Mesothelial cell of epicardium (in vitro differentiated cells): ENCODE measurements at places on chromosomes 2 and 18. TPM values are rescaled to one million over a fixed set of nuclear protein-coding genes. Genes with fewer than 3 reads are reported as not detected.
A peak's percentile ranks its signal among the peaks of the same experiment; 100 is the strongest.

CHAC2 gene
- 0.71 to 1.2 TPM (median 1.1 TPM) in 3 replicates for total RNA-seq

DNA sequence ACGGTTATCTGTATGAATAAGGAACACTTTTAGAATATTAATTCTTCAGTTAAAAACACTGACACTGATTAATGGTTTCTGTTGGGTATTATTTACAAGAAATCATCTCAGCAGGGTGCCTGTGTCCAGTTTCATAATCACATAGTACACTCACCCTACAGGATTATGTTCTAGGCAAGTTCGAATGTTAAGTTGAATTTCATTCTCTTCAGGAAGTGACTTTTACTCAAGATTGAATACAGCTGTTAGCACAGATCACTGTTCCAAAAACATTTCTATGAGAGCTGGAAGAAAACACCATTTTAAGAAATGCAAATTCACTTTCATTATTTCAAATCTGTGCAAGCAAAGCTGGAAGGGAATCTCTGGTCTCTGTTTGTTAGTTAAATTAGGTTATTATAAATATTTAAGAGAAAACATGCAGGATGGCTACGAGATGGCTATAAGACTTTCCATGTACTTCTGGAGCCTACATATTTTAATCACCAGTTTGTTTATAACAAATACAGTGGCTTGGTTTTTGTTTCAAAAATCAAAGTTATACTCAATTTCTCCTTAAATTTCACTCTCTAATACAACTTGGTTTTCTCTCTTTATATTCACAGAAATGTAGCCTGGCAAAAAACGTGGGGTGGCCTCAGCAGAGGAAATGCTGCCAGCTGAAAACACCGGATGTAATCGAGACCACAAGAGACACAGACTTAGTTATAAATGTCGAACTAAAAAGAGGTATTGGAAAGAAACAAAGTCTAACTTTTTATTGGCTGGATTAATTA lies 65.8 kb downstream of the RBMS1 start:
- peak overlapping the region; percentile 13 for H3K4me3 ChIP-seq
- peak overlapping the region; percentile 74 for H3K27ac ChIP-seq
- H3K36me3 ChIP-seq = peaks cover 24% of the 10 kb centered on the region
- DNase-seq = no peak
- H3K4me1 ChIP-seq = peaks cover 22% of the 10 kb centered on the region

PFN4 gene
- total RNA-seq = 1.2 to 1.6 TPM (median 1.3 TPM) in 3 replicates

CAPN14 gene
- total RNA-seq = 0.40 to 0.54 TPM (median 0.47 TPM) in 3 replicates

DNA sequence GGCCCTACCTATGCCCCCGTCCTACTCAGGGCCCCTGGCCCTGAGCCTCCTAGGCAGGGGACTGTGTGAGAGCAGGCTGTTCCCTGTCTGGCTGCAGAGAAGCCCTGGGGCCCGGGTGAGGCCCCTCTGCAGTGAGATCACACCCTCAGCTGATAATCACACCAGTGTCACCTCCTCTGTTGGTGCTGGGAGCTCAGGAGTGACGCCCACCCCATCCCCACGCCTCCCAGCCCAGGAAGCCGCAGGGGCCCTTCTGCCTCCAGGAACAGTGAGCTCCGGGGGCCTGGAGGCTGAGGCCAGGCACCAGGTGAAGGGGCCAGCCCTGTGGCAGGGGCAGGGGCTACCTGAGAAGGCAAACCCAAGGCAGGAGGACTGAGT lies 20.0 kb downstream of the KCNIP3 start:
- peaks cover 12% of the 10 kb centered on the region for H3K4me1 ChIP-seq
- no peaks in the 10 kb centered on the region for H3K36me3 ChIP-seq
- H3K27ac ChIP-seq = no peak overlapping the region
- no peak for DNase-seq

ZCCHC2 gene
- total RNA-seq = 16.7 to 18.3 TPM (median 17.5 TPM) in 3 replicates

SLC9A2 gene
- total RNA-seq = 0.04 TPM in 1 of 3 replicates, not detected in the others

DNA sequence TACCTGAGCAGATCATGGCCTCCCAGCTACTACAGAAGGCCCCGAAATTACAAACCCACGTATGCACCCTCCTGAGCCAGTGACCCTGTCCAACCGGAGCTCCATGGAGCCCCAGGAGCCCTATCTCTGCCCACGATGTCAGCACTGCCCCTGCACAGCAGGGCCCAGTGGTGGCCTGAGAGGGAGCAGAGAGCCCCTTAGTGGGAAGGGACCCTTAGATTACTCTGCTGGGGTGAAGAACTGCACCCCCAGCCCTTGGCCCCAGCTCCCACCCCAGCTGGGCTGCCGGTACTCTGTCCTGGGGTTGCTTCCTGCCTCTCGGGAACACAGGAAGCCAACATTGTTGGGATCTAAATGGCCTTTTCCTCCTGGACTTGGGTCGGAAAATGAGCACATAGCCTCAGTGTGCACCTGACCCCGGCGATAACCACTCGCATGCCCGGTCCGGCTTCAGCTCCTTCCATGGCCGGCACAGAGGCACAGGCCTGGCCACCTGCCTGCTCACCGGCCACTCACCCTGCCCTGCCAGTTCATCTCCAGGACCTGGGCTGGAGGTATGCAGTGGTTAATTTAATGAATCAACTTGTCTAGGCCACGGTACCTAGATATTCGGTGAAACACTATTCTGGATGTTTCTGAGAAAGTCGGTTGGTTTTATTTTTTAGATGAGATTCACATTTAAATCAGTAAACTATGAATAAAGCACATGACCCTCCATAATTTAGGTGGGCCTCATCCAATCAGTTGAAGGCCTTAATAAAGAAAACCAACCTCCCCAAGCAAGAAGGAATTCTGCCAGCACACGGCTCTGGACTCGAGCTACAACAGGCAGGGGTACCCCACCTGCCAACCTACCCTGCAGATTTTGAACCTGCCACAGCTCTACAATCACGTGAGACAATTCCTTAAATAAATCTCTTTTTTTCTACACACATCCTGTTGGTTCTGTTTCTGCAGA lies 19.2 kb downstream of the TNS1 start:
- H3K36me3 ChIP-seq = peaks cover 11% of the 10 kb centered on the region
- H3K4me1 ChIP-seq = peaks cover 41% of the 10 kb centered on the region
- H3K4me3 ChIP-seq = no peak overlapping the region
- no peak for DNase-seq
- H3K27me3 ChIP-seq = no peaks in the 10 kb centered on the region

LIPG gene
- total RNA-seq = 22.3 to 26.0 TPM (median 25.7 TPM) in 3 replicates

GRCh38 chr2:171044416-171044815 lies 115.4 kb downstream of the GORASP2 start:
- H3K4me1 ChIP-seq = no peaks in the 10 kb centered on the region
- no peak overlapping the region for H3K27ac ChIP-seq
- H3K27me3 ChIP-seq = no peaks in the 10 kb centered on the region
- peaks cover 41% of the 10 kb centered on the region for H3K36me3 ChIP-seq
- no peak overlapping the region for H3K4me3 ChIP-seq
- DNase-seq = no peak

DNA sequence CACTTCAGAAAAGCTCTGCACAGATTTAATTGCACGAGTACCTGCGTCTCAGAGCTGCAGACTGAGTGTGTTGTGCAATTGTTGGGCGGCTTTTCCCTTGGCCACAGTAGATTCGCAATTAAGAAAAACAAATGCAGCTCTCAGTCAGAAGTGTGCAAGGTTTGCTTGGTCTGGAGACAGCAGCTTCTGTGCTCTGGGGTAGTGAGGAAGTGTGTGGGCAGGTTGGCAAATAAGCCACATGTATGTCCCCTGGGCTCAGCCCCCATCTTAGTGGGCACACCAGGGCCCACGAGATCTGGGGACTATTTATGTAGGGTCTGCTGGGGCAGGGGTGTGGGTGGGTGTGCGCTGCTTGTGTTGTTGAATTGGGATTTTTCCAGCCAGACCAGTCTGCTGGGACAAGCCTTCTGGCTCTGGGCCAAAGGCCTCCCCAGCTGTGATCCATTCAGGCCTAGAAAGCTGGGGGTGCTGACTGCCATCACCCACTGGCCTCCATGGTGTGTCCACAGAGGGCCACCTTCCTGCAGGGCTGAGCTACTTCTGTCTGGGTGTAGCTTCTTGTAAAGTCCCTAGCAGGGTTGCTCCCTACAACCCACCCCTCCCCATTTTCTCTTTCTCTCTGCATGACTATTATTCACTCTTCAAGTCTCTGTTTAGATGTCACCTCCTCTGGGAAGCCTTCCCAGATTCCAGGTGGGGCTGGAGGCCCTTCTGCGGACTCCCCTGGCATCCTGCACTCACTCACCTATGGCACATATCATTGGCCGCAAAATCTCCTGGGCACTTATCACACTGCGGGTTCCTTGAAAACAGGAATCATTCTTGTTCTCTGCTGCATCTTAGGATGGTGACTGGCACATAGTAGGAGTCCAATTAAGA lies 67.8 kb downstream of the ODC1 start:
- DNase-seq = no peak
- no peaks in the 10 kb centered on the region for H3K36me3 ChIP-seq
- H3K27me3 ChIP-seq = no peaks in the 10 kb centered on the region
- H3K4me3 ChIP-seq = no peak overlapping the region

DNA sequence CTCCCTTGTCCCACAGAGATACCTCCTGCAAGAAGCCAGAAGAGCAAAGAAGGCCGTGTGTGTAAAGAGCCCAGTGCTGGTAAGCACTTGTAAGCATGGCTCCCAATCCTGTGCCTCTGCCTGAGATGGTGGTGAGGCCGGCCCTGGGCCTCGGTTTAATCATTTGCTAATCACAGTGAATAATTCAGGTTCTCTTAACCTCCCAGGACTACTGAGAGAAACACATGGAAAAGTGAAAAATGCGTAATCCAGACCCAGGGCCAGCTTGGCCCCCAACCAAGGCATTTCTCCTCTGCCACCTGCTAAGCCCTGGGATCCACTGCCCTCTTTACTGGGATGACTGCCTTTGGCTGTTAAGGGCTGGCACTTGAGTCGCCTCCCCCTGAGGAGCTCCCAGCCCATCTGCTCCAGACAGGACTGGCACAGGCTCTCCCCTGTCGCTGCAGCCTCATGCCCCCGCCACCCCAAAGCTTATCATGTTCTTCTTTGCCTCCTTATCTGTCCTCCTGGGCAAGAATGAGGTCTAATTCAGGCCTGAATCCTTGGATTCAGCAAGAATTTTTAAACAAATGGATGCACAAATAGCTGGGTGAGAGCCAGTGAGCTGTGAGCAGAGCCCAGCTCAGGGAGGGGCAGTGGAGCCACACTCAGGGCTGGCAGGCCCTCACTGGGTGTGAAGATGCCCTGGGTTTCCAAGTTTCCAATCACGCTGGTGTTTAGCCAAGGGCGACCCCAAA lies 193.9 kb upstream of the HS6ST1 start:
- no peak for DNase-seq
- H3K4me1 ChIP-seq = no peaks in the 10 kb centered on the region
- H3K27ac ChIP-seq = no peak overlapping the region
- no peaks in the 10 kb centered on the region for H3K36me3 ChIP-seq

CHRNA1 gene
- 0.16 TPM in 1 of 3 replicates, not detected in the others for total RNA-seq
